Activated CD8-positive, alpha-beta memory T cell treated with anti-CD3 and anti-CD28 coated beads for 1 hour (primary cell): ENCODE measurements at places on chromosomes 7 and 10.

DNA sequence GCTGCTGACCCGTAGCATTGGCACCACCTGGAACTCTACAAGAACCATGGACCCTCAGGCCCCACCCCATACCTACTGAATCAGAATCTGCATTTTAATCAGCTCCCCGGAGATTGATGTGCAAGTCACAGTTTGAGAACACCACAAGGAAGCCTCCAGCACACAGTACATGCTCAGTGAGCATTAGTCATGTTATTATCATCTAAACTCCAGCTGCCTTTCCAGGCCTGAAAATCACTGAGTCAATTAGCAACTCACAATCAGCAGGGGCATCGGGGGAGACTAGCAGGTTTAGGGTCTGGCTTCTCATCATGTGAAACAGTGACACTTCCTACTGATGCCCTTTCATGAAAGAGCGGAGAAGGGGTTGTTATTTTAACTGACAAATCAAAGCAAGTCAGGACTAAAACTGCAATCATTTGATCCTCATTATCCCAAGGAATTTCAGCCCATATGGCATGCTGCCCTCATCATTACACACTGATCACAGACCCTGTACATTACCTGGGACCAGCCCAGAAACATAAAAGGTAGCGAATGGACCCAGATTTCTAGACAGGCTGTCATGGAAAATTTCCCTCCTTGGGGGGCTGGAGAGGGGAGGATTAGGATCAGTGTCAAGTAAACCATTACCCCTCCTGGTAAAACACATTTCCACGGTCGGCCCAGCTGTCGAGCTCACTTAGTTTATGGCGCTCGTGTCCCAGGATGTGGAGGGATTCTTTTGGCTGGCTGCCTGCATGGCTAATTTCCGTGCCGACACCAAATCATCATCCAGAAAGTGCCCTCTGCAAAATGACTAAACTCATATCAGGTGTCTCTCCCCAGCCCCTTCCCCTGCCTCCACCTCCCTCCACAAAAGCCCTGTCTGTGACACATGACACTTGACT lies 122.8 kb downstream of the PRLHR start:
- no peak for DNase-seq

- DNase-seq = no peak
Measured at GRCh38 chr10:75765789-75766096, 334.3 kb downstream of the LRMDA start.

- DNase-seq = no peak
Measured at GRCh38 chr7:10343108-10343507, 630.6 kb upstream of the PHF14 start.

GRCh38 chr7:1015196-1016121 lies 28.9 kb upstream of the GPR146 start:
- no peak for DNase-seq

GRCh38 chr10:54434782-54435181 lies 366.2 kb downstream of the PCDH15 start:
- no peak for DNase-seq

- no peak for DNase-seq
Measured at GRCh38 chr7:42972699-42973500, 40.7 kb downstream of the MRPL32 start.

DNA sequence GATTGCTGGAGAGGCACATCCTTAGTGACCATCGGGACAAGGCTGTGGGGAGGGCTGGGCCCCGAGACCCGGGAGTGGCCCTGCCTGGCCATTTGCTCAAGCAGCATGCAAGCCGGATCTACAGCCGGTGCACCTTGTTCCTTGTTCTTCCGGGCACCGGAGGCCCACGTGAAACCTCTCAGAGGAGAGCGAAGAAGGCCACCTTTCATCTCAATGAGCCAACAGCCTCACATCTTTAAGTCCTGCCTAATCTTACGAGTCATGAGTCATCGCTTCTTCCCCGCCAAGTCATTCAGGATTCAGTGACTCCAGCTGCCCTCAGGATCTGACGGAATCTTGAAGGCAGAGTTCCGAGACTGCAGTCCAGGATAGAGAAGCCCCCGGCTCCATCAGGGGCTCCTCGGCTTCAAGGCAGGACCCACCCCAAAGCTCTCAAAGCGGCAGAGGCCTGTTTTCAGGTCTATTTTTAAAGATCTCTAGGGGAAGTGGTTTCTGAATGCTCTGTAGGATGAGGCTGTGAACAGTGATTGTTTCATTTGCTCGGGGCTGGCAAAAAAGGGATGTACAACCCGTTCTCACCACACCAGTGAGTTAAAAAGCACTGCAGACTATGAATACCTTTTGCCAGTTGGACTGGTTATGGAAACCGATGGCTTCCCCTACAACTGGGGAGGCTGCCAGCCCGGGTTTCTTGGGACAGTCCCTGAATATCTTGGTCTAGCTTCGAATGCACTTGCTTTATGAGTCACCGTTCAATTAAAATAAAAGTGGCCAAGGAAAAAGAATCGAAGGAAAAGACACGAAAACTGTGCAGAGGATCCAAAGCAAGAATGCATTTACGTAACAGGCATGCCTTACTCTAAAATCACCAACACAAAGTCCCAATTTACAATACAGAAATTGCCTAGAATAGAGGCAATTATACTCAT lies 57.2 kb upstream of the ECHDC3 start:
- DNase-seq = peak; percentile 22

- no peak for DNase-seq
Measured at GRCh38 chr7:78558566-78558965, 760.0 kb downstream of the PHTF2 start.

DNA sequence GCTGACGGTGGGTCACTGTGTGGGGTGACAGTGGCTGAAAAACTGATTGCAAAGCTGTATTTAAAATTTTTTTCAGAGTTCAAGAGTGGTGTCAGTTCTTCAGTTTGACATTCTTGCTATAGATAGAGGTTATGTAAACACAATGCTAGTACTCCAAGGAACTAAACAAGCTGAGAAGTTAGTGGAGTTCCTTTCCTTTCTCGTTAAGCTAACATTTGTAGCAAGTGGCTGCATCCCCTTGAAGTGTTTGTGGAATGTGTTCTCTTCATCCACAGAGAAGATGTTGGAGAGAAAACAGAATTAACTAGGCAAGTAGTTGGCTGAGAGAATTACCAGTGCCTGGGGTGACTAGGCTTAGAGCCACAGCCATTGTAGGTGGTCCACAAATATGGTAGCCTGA lies 15.8 kb downstream of the CCNY start:
- no peak for DNase-seq

DNA sequence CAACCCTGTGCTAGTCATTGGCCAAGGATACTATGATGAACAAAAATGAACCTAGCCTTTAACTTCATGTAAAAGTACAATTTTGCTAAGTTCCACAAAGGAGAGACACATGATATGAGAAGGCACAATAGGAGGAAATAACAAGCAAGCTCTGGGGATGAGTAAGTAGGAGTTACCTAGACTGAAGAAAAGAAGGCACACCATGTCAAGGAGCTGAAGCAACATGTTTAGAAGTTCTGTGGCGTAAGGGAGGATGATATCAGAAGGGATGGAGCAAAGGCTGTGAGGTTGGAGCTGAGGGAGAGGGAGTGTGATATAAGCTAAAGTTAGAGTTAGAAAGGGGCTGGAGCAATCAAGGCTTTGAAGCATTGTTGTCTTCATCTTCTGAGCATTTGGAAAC lies 25.6 kb downstream of the KIFBP start:
- no peak for DNase-seq

GRCh38 chr7:130446259-130446658 lies 5.4 kb upstream of the CEP41 start:
- DNase-seq = no peak

GRCh38 chr10:96238646-96239623 lies 32.4 kb downstream of the BLNK start:
- DNase-seq = no peak

- no peak for DNase-seq
Measured at GRCh38 chr7:569071-569855, 49.6 kb upstream of the PDGFA start.

GRCh38 chr10:113139699-113140098 lies 189.7 kb downstream of the TCF7L2 start:
- DNase-seq = no peak

- DNase-seq = no peak
Measured at GRCh38 chr7:216360-217300, 24.3 kb downstream of the FAM20C start.

GRCh38 chr10:45452743-45453452 lies 78.9 kb downstream of the ALOX5 start:
- DNase-seq = no peak

GRCh38 chr10:74867351-74867750 lies 41.0 kb downstream of the KAT6B start:
- DNase-seq = no peak
